ENCODE measurements at places on chromosomes 2 and 18.

DNA sequence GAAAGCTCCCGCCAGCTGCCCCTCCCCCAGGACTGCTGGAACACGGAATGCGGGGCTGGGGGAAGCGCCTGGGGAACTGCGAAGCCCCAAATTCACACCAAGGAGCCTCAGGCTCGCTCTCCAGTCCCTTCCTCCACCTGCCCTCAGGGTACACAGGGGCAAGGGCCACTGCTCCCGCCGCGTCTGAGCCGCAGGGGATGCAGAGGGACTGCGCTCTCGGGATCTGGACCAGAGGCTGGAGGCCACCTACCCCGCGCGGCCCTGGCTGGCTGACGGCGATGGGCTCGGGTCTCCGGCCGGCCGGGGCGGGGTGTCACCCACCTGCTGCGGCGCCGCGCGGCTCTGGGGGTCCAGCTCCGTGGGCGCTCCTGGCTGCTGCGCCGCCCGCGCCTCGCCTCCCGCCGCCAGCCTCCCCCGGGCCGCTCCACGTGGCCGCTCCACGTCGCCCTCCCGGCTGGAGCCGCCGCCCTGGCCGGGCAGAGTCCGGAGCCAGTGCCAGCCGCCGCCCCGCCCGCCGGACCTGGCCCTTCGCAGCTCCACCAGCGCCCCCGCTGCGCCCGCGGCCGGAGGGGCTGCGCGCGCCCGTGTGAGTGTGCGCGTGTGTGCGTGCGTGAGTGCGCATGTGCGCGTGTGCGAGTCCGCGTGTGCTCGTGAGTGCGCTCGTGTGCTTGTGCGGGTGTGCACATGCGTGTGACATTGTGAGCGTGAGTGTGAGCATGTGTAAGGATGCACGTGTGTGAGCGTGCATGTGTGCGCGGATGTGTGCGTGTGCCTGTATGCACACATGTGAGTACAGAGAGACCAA, at the start of gene CGREF1:
Gene CGREF1, minus strand, starts transcription at position 604 of the 805 bp plus-strand sequence. CDS start 14,762 bp downstream, outside the sequence.
- no peak for DNase-seq

GRCh38 chr2:7203056-7203467, 285.9 kb downstream of the RNF144A start:
- DNase-seq: peak; percentile 67

GRCh38 chr2:30444273-30444672, 2.8 kb upstream of the LCLAT1 start:
- DNase-seq: no peak

DNA sequence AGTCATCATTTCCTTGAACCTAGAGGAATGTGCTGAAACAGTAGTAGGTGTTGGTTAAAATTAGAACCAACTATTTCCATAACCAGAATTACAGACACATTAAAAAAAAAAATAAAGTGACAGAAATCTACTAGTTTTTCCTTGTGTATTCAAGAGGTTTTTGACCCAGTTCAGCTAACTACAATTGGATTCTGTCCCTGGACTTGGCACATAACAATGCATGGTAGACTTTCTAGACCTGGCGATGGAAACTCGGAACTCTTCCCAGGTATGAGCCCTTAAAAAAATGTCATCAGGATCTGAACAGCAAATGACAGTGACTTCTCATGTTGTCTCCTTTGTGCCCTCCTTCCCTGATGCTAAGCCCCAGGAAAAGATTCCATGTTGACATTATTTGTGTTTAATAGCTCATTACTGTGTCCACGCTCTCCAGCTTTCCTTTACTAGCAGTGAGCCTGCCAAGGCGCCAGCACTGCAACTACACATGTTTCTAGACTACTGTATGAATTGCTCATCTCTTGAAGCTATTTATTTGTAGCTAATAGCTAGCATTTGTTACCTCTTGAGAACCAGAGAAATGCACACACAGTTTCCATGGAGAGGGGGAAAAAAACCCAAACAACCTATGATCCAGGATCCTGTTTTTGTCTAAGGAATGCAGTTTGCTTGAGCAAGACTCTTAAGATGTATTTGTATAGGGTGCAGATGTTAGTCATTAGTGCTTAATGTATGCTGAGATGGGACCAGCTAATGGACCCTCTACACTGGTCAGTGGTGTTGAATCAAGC, 148.5 kb downstream of the FMNL2 start:
- DNase-seq: no peak
